ENCODE measurements at places on chromosomes 11 and 22. TPM values are rescaled to one million over a fixed set of nuclear protein-coding genes. Genes with fewer than 3 reads are reported as not detected.
A peak's percentile ranks its signal among the peaks of the same experiment; 100 is the strongest.

Gene OR10D3
- total RNA-seq, result not detected

- H3K4me3 ChIP-seq, result no peak overlapping the region
- no peak overlapping the region for H3K27ac ChIP-seq
- H3K27me3 ChIP-seq, result no peaks in the 10 kb centered on the region
These were observed 12.5 kb upstream of the MRPL16 start for GRCh38 chr11:59822989-59823566.

Gene PHOX2A
- 0.17 TPM for total RNA-seq

Gene OR9I1
- total RNA-seq, result not detected

Gene TPP1
- 31.1 TPM for total RNA-seq

DNA sequence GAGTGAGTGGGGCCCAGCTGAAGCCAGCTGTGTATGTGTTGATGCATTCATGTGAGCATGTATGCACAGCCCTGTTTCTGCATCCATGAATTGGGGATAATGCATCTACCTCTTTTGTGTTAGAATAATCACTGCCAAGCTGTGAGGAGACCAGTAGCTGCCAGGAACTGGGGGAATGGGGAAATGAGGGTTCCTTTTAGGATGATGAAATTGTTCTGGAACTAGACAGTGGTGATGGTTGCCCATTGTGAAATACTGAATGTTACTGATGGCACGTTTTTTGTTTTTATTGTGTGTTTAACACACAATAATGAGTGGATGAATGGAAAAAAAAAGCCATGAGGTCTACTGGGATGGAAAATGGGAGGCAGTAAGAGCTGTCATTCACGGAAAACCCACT lies 45.3 kb upstream of the WNT11 start:
- H3K27ac ChIP-seq, result no peak overlapping the region
- H3K36me3 ChIP-seq, result no peaks in the 10 kb centered on the region
- peaks cover 1% of the 10 kb centered on the region for H3K4me1 ChIP-seq
- no peak for DNase-seq
- no peaks in the 10 kb centered on the region for H3K27me3 ChIP-seq
- H3K4me3 ChIP-seq, result no peak overlapping the region

DNA sequence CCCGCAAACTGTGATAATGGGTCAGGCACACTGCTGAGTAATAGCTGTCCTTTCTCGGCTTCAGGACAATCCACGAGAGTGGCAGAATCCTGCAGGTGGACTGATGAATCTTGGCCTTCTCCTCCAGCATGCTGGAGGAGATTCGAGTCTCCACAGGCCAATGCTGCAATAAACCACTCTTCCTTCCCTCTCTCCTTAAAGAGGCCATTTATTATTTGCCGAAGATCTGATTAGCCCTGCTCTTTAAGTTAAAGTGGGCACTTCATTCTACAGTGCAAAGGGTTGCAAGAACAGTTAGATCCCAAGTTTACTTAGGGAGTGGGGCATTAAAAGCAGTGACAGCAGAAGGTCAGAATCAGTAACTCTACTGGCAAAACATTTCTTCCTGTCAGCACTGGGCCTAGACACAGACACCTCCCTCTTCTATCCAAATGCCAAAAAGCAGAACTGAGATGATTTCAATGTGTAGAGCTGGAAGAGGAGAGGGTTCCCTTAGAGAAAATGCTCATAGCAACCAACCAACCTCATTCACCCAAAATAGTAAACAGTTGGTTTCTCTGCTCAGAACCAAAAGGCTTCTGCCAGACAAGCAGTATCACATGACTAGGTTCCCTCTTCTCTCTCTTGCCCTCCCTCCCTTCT lies 121.7 kb downstream of the SGSM3 start:
- peak overlapping the region; percentile 44 for H3K27ac ChIP-seq
- H3K36me3 ChIP-seq, result no peaks in the 10 kb centered on the region
- DNase-seq, result no peak
- peaks cover 6% of the 10 kb centered on the region for H3K4me1 ChIP-seq
- no peak overlapping the region for H3K4me3 ChIP-seq

Gene NTM
- 69.3 TPM for total RNA-seq

Gene C22orf31
- not detected for total RNA-seq

Data from spinal cord (tissue), 10 donors.